ENCODE measurements at places on chromosomes 2 and 18.

DNA sequence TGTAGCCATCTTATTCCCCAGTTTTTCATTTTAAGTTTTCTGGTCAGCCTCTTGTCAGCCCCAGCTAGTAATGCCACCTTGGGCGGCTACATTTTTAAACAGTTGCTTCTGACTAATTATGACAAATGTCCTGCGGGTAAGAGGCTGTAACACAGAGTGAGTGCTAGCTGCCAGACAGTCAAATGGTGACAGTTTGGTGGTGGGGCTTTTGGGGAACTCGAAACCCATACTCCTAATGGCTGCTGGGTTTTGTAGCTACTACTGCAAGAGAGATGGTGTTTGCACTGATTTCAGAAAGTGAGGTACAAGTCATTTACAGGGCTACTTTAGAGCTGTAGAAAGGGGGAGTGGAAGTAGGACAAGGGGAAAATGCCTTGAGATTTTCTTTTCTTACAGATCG lies 48.2 kb downstream of the ZCCHC2 start:
- DNase-seq = no peak

DNA sequence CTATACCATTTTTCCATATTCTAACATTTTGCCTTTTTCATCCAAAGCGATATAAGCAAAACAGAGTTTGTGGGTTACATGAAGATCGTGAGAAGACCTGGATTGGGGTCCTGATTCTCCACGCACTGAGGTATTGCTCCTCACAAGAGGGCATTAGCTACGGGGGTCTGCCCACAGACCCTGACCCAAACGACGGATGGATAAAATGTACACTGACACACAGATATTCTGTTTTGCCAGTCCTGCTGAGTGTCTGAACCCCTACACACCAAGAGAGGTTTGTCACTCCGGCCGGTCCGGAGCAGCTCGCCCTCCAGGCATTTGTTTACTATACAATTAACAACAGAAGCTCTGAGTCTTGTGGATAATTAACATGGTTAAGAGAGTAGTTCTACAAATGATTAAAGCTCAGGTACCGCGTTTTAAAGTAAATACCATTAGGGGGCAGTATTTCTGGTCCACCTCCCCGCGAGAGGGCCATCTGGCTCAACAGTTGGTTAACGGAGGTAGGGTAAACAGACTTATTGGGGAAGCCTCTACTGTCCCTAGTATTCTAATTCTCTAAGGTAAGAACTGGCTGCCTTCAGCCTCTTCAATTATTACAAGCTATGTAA lies 28.4 kb downstream of the SCYGR8 start:
- peak; percentile 28 for DNase-seq

GRCh38 chr2:47299555-47299954 lies 103.4 kb upstream of the MSH2 start:
- DNase-seq = no peak

DNA sequence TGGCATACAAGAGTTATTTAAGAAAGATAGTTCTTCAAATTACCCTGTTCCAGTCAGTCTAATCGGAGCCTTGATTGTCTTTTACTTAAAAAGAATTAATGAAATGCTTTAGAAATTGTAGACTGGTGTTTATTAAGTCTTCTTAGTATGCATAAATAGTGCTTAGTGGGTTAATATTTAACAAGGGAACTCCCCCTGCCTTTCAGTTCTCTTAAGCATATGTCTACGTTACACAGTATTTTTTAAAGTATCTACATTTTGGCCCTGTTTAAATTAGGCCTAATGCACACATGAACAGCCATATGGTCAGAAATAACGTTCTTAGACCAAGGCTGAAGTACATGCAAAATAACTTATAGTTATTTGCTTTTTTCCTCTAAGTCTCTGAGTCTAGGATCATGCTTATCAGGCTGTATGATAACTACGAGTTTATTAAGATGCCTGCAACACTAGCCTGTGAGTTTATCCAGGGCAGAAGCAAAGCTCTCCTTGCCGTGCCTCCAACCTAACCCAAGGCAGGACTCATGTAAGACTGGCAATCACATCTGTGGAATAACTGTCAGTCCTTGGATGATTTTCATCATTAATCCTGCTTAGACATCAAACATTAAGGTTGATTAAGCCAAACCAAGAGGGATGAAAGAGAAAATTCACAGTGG lies 6.7 kb downstream of the BCL2 start:
- no peak for DNase-seq

DNA sequence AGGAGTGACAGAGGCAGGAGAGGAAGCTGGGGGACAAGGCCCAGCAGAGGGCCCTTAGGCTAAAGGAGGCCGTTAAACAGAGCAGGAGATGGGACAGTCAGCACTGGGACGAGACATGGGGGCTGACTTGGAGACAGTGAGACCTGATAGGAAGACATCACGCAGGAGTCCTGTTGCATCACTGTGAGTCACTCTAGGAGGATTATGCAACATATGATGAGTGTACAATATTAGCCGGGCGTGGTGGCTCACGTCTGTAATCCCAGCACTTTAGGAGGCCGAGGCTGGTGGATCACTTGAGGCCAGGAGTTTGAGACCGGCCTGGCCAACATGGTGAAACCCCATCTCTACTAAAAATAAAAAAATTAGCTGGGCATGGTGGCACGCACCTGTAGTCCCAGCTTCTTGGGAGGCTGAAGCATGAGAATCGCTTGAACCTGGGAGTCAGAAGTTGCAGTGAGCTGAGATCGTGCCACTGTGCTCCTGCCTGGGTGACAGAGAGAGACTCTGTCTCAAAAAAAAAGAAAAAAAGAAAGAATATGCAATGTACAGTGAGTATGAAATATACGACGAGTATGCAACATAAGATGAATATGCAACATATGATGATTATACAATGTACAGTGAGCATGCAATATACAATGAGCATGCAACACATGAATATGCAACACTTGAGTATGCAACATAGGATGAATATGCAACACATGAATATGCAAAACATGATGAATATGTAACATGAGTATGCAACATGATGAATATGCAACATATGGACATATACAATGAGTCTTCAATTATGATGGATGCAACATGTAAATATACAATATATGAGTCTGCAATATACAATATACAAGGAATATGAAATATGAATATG lies 83.3 kb upstream of the ID2 start:
- DNase-seq = no peak

GRCh38 chr2:154228566-154229280 lies 357.0 kb downstream of the GALNT13 start:
- no peak for DNase-seq

DNA sequence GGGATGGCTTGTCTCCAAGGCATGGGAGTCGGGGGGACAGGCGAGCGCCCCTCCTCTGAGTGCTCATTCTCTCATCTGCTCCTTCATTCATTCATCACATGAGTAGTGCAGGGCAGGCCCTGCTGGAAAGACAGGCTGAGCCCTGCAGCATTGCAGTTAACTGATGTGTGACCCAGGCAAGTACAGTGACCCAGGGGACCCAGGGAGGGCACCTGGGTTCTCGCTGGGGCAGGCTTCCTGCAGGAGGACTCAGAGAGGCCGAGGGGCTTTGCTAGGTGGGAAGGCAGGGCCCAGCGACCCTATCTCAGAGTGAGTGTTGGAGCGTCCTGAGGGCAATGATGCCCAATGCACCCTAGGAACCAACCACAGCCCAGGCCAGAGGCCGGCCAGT lies 30.6 kb downstream of the HJURP start:
- DNase-seq = no peak

GRCh38 chr18:4869155-4869554 lies 327.9 kb downstream of the AKAIN1 start:
- DNase-seq = no peak

DNA sequence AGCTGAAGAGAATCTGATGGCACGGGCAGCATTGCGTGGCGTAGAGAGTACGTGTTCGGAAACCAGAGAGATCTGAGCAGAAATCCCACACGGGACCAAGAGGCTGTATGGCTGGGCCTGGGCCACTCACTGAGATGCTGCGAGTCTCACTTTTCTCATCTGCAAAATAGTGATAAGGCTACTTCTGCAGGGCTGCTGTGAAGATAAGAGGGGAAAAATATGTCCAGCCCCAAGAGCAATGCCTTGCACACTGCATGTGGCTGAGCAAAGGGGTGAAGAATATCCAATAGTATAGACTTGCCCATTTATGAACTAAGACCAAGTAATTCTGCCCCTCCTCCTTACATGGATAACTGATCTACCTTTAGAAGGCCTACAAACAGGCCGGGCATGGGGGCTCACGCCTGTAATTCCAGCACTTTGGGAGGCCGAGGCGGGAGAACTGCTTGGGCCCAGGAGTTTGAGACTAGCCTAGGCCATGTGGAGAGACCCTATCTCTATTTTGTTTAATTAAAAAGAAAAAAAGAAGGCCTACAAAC lies 3.1 kb downstream of the FECH start:
- no peak for DNase-seq

- no peak for DNase-seq
Observed at GRCh38 chr2:188367164-188367563, 75.5 kb downstream of the GULP1 start.

DNA sequence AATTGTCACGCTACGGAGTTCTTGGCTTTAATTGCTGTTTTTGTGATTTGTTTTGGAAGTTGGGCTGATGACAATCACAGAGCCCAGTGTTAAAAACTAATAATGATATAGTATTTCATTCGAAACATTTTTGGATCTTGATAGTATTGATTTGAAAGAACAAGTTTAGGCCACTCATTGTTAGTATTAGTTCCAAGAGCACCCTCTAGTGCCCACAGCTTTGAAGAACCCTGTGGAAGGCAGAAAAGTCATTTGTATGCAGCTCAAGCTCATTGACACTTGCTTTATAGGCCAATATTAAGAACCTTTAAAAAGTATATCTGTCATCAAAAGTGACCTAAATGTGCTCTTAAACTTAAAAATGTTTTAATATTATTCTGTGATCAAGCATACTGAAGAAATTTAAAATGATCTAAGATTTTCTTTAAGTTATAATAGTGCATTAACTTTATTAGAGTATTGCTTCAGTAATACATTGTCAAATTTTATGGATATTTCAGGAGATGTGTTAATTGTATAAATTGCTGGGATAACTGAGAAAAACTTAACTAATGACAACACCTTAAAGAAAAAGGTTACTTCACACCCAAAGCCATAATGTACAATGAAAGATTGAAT lies 191.0 kb downstream of the GRB14 start:
- peak; percentile 8 for DNase-seq

DNA sequence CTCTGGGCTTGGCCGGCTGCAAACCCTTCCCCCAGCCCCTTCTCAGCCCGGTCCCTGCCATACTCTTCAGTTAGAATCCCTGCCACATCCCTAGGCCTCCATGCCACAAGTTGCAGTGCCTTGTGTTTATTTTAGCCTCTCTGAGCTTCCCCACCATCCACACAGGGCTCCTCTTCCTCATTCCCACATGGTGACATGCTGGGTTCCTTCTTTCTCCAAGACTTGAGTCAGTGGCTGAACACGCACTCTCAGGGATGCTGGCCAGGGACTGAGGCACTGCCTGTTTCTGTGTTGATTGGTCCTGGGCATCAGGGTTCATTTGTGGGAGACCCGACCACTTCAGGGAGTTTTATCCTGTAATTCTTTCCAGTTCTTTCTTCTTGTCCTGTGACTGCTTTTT lies 56.3 kb downstream of the KCNS3 start:
- no peak for DNase-seq

GRCh38 chr2:208256192-208256782 lies 1.4 kb upstream of the IDH1 start:
- no peak for DNase-seq
